ENCODE measurements at places on chromosomes 16 and 17. TPM values are rescaled to one million over a fixed set of nuclear protein-coding genes. Genes with fewer than 3 reads are reported as not detected.

Gene SLC6A4
- not detected for polyA plus RNA-seq

Gene TNFRSF17
- polyA plus RNA-seq, result 0.52 TPM

Gene HOXB4
- polyA plus RNA-seq, result 1.3 TPM

DNA sequence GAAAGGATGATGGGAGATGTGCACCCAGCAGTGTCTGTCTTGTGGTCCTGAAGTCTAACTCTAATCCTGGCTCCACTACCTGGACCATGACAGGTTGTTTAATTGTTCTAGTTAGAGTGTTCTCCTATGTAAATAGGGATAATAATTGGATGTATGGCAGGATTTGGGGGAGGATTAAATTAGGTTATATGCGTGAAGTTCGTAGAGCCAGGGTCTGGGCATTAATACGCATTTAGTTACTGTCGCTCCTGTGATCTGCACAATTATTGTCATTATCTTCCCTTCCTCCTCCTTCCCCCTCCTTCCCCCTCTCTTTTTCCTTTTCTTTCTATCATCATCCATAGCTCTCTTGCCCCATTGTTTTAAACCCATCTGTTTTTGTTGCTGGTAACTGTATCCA lies 210.3 kb downstream of the WWOX start:
- H3K36me3 ChIP-seq, result no peaks in the 10 kb centered on the region
- no peak overlapping the region for H3K4me3 ChIP-seq
- H3K4me1 ChIP-seq, result no peaks in the 10 kb centered on the region
- H3K27ac ChIP-seq, result no peak overlapping the region
- no peaks in the 10 kb centered on the region for H3K27me3 ChIP-seq

- peaks cover 5% of the 10 kb centered on the region for H3K4me1 ChIP-seq
- H3K27me3 ChIP-seq, result no peaks in the 10 kb centered on the region
- H3K27ac ChIP-seq, result no peak within 1 kb of the TSS
- DNase-seq, result no peak
These were observed at the start of gene GFAP for GRCh38 chr17:44915321-44915726. GFAP (minus strand) TSS chr17:44915500; CDS start chr17:44915486, 14 bp downstream.

DNA sequence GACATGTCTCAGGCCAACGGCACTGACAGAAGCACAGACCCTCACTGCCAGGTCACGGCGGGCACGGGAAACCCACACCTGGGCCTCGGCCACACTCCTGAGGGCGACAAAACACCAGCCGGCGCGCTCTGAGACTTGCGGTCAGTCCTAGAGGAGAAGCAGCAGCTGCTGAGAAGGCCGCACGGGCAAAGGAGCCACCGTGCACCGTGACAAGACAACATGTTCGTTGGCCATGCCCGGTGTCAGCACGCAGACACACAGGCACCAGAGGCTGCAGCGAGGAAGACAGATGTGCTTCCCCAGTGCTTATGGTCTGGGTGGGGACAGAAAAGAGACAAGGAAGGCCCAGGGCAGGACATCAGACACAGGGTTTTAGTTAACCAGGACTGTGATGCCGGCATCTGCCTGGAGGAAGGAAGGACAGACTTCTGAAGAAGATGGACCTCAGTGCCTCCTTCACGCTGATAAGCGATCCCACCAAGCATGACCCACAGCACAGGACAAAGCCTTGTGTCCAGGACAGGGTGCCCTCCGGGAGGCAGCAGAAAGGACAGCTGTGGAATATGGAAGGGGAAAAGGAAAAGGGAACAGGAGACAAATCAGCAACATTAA lies 84.0 kb downstream of the ANKRD11 start:
- no peaks in the 10 kb centered on the region for H3K36me3 ChIP-seq
- no peaks in the 10 kb centered on the region for H3K27me3 ChIP-seq
- H3K27ac ChIP-seq, result no peak overlapping the region

DNA sequence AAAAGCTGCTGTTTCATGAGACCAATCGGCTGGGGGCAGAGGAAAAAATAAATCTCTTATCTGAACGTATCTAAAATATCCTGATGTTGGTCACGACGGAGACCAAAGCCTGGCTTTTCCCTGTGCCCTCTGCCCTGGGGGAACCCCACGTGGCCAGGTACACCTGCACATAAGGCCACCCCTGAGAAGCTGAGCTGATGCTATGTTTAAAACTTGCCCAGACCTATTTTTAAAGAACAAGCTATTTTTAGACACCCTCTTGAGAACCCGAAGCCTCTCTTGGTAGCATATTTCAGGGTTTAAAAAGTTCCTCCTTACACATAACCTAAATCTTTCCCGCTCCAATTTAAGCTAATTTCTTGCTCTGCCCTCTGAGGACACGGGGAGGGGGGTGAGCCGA lies 210.4 kb downstream of the GSG1L start:
- DNase-seq, result no peak
- no peaks in the 10 kb centered on the region for H3K4me1 ChIP-seq
- no peaks in the 10 kb centered on the region for H3K36me3 ChIP-seq
- no peaks in the 10 kb centered on the region for H3K27me3 ChIP-seq

GRCh38 chr17:47078801-47079200 lies 99.7 kb upstream of the RPRML start:
- H3K4me1 ChIP-seq, result peaks cover under 1% of the 10 kb centered on the region
- no peak overlapping the region for H3K27ac ChIP-seq
- H3K4me3 ChIP-seq, result no peak overlapping the region
- no peaks in the 10 kb centered on the region for H3K27me3 ChIP-seq
- no peak for DNase-seq

DNA sequence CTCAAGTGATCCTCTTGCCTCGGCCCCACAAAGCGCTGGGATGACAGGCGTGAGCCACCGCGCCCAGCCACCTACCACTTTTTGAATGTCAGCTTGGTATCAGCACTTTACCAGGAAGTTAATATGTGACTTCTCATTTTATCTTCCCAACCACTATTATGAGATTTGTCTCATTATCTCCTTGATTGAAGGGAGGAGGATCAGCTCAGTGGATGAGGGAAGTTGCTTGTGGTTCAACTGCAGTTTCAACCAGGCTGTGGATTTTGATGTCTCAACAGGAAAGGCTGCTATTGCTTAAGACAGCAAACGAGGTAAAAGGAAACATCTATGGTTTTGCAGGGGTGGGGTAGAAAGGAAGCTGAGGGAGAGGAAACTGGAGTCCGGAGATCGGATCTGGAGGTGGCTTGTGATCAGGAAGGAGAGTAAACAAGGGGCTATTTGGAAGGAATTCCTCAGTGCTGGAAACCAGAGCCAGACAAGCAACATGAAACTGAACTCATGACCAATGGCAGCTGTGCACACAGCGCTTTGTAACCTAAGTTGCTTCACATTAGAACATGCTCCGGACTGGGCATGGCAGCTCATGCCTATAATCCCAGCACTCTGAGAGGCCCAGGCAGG lies 180.5 kb downstream of the VPS53 start:
- H3K4me1 ChIP-seq, result peaks cover 3% of the 10 kb centered on the region
- H3K4me3 ChIP-seq, result no peak overlapping the region
- H3K36me3 ChIP-seq, result no peaks in the 10 kb centered on the region
- H3K27ac ChIP-seq, result no peak overlapping the region

All from ovary (tissue), 10 donors.